ENCODE measurements at places on chromosomes 4 and X.

DNA sequence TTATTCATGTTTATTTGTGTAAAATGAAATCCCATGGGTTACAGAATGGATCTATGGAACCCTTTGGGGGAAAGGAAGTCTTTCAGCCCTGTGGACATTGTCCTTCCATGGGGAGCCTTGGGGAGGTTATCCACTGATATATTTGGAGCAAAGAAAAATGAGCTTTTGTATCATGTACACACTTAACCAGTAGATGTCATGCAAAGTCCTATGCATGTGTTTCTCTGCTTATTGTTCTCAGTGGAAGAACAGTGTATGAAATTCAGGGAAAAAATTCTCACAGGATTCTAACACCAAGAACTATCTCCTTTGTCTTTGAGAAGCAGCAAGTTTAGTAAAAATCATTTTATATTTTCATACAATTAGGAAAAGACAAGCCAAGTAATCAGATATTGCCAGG is 105.3 kb downstream of the DTHD1 start:
- no peak for DNase-seq

GRCh38 chr4:119655111-119655837 is 26.7 kb upstream of the PDE5A start:
- DNase-seq: no peak

- no peak for DNase-seq
Measured at GRCh38 chrX:55714161-55714560, 3.4 kb upstream of the RRAGB start.

GRCh38 chrX:110286106-110286505 is 31.8 kb downstream of the AMMECR1 start:
- DNase-seq: no peak

GRCh38 chrX:148555101-148555500 is 54.7 kb downstream of the AFF2 start:
- no peak for DNase-seq

GRCh38 chrX:71604141-71604540 is 14.2 kb downstream of the CXCR3 start:
- DNase-seq: no peak

- DNase-seq: no peak
Measured at GRCh38 chr4:105148356-105148755, 1.7 kb downstream of the TET2 start.

GRCh38 chr4:101599620-101600019 is 190.9 kb upstream of the BANK1 start:
- no peak for DNase-seq

DNA sequence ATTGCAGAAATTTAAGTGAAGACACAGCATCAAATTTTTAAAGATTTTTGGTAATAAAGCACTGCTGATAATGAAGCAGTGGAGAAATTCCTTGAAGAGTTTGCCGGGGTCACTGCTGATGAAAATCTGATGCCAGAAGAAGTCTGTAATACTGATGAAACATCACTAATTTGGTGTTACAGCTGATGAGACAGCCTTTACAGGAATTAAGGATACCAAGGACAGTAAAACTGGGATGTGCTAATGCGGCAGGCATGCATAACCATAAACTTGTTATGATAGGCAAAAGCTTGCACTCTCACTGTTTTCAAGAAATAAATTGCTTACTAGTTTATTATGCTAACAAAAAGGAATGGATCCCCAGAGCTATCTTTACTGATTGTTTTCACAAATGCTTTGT is 52.9 kb upstream of the VEGFC start:
- no peak for DNase-seq

All from stimulated activated effector memory CD8-positive, alpha-beta T cell treated with anti-CD3 and anti-CD28 coated beads, Interleukin-12 subunit alpha, Interleukin-12 subunit beta, amount 100 ng/mL, for 72 hours (primary cell).